MM.1S (cell line): ENCODE measurements at places on chromosomes 7 and 10.

DNA sequence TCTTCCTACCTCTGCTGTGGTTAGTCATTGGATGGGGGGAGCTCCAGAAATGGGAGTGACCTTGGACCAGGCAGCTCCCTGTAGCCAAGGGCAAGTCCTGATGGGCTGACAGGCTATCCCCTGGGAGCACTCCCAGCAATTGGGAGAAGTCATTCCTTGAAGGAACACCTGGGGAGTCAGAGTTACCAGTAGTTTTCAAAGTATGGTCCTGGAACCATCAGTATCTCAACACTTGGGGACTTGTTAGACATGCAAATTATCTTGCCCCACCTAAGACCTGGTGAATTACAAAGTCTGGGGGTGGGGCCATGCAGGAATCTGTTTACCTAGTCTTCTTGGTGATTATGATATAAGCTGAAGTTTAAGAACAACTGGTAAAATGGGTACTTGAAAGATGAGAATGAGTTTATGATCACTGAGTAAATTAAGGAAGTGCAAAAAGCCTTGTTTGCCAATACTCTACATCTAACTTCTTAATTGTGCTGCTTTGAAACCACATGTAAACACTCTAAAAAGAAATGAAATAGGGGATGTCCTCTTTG is 287.3 kb upstream of the LRRN3 start:
- no peak for DNase-seq

DNA sequence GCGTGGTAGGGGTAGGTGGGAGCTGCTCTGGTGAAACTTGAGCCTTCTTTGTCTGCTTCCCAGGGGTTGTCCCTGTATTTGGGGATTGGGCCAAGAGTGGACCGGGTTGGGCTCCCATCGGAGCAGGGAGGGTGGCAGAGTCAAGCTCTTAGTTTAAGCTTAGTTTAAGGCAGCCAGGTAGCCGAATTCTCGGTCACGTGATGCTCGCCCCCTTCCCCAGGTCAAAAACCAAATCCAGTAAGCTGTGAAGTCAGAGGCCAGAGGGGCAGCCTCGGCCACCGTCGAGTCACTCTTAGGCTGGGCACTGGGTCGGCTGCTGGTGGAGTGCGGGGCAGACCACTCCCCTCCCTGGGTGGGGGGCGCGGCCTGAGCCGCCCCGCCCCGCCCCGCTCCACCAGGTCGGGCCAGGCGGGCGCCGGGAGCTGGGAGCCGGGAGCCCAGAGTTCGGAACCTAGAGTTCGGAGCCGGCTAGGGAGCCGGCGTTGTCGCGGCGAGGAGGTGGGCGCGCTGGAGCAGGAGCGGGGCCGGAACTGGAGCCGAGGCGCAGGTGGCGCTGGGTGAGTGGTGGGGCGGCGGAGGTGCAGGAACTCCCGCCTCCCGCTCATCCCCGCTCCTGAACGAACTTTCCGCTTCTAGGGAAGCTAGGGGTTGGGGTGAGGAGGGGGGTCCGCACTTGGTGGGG is 2.8 kb upstream of the LZTS2 start:
- peak; percentile 31 for DNase-seq

DNA sequence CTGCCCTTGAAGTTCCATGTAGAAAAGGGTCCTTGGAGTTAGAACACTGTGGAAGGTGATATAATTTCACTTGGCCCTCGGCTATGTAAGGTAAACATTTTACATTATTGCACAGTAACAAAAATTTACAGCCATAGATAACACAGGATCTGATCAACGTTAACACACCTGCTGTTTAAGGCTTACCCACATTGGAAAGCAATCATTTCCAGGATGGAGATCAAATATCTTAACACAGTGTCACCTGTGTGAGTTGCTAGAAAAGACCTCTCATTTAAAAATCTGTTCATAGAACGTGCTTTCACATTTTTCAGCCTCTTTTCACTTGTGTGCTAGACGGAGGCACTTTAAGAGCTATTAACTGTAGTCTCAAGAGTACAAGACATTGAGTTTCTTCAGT is 1.9 kb downstream of the TMEM229A start:
- no peak for DNase-seq

DNA sequence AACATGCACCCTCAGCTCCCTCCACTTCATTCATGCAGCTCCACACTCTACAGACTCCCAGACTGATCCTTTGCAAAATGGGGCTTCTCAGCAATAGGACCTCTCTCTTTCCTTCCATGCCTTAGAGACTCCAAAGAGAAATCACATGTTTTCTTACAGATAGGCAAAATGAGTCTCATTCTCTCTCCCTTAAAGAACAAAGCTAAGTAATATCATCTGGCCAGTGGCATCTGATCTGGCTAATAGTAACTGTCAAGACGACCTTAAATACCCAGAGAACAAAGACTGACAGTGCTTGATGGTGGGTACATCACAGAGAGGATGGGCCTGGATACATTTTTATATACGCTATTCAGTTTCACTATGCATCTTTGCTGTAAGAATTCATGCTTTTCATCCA is 43.1 kb upstream of the CALD1 start:
- DNase-seq, result no peak
